ENCODE measurements at places on chromosomes 2 and 18.

- DNase-seq, result no peak
Observed at GRCh38 chr18:24678107-24678506, 217.7 kb downstream of the HRH4 start.

DNA sequence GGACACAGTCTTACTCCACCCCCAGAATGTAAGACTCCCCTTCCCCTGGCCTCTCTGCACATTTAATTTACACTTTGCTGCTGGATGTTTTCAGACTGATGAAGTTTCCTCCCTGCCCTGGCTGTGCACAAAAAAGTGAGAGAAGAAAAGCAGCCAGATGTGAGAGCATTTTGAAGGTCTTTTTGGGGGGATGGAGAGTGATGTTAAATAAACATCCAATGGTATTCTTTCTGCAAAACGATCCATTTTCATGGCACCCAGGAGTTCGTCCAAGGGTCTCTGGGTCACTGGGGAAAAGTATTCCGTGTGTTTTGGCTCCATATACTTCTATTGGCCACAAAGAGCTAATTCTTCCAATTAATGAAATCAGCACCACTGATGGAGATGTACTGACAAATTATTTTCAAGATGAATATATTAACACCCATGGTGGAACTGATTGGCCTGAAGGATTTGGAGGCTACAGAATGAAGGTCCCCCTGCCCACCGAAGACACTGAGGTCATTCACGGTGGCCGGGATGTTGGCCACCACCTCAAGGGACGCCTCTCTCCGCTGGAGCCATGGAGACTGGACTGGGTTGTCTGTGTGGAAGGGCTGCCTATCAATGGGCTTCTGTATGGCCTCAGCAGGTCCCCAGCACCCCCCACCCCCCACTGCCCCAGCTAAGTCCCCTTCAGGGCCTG is 107.6 kb upstream of the PKDCC start:
- no peak for DNase-seq

GRCh38 chr2:178047391-178047790 is 25.2 kb downstream of the PDE11A start:
- no peak for DNase-seq

DNA sequence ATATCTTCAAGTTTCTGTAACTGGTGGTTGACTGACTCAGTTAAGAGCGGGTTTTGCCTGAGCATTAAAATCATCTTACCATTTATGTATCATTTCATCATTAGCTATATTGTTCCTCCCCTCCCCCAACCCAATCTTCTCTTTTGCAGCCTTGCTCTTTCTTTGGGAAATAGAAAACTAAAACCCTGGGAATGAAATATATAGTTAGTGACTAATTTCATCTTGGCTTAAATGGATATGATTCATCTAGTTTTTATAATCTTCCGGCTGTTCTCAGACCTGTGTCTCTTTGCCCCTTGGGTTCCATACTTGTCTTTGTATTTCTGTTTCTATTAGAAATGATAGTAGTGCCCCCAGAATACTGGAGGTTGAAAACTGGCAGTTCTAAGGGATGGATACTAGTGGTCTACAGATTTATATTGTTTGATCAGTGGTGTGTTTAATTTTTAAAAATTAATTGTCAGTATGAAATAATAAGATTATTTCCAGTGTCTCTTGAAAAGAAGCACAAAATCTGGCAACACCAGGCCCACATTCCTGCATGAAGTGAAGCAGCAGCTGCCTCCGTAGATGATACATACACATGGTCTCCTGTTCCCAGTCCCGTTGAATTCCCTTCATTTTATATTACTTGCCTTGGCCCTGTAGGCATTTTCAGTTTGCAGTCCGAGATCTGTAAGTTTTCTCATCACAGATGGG is 44.5 kb downstream of the PHLPP1 start:
- no peak for DNase-seq

GRCh38 chr18:58788470-58788869 is 76.2 kb upstream of the ZNF532 start:
- no peak for DNase-seq

GRCh38 chr2:118046634-118047210 is 32.9 kb upstream of the CCDC93 start:
- peak; percentile 37 for DNase-seq

Data from naive thymus-derived CD8-positive, alpha-beta T cell (primary cell).